ENCODE measurements at places on chromosomes 4 and X. TPM values are rescaled to one million over a fixed set of nuclear protein-coding genes. Genes with fewer than 3 reads are reported as not detected.

Gene GLOD5
- total RNA-seq = not detected

Gene INPP4B
- 4.5 TPM for total RNA-seq

Gene ART3
- total RNA-seq = under 0.01 TPM

Gene NOP14
- total RNA-seq = 29.4 TPM

Gene KIT
- 13.9 TPM for total RNA-seq

Gene TAF7L
- total RNA-seq = 0.09 TPM

Gene PRSS48
- total RNA-seq = not detected

Gene NAT8L
- 0.09 TPM for total RNA-seq

Gene DSPP
- not detected for total RNA-seq

Gene DNAJB14
- total RNA-seq = 72.9 TPM

Gene PHF8
- 17.9 TPM for total RNA-seq

Gene PLAC8
- 0.09 TPM for total RNA-seq

Gene USP51
- total RNA-seq = 0.75 TPM

All from endothelial cell of coronary artery (primary cell).